ENCODE measurements at places on chromosomes 7 and 10.

- no peak for DNase-seq
These were observed 41.9 kb downstream of the MGAM2 start for GRCh38 chr7:142153400-142153799.

DNA sequence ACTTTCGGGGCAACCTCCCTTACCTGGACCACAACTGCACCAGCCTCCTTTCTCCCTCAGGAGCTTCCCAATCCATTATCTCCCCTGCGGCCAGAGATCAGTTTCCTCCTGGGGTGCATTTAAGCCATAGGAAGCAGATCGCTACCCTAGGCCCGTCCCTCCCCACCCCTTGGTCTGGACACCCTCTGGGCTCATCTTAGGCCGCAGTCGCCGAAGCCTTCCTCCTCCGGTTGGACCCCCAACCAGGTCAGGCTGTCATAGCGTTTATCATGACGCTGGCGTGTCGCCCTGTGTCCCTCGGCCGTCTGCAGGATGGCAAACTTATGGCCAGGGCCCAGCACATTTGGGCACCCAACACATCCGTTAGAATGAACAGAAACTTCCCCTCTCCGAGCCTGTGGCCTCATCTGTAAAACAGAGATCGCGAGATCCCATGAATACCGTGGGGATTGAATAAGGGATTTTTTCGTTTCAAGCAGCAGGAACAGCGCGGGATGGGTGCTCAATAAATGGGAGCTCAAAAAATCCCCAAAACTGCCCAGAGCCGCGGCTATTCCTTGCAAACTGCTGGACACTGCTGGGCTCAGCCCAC is 669 bp upstream of the AP5Z1 start:
- peak; percentile 72 for DNase-seq

GRCh38 chr10:30454744-30455510 is 20.9 kb downstream of the MAP3K8 start:
- peak; percentile 86 for DNase-seq

- DNase-seq: no peak
These were observed 2.5 kb downstream of the LSM8 start for GRCh38 chr7:118186501-118186900.

DNA sequence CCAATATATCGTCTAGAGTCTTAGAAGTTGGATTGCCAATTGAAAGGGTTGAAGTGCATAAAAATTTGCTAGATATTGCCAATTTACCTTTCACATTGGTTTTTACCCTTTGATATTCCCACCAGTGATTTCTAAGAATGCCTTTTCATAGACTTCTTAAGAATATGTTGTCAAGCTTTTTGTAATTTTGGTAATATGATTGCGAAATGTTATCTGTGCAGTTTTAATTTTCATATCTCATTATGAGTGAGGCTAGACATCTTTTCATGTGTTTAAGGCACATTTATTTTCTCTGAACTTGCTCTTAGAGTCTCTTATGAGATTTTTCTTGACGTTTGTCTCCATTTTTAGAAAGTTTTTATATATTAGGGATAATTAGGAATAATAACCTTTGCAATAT is 567.2 kb downstream of the CCSER2 start:
- no peak for DNase-seq

DNA sequence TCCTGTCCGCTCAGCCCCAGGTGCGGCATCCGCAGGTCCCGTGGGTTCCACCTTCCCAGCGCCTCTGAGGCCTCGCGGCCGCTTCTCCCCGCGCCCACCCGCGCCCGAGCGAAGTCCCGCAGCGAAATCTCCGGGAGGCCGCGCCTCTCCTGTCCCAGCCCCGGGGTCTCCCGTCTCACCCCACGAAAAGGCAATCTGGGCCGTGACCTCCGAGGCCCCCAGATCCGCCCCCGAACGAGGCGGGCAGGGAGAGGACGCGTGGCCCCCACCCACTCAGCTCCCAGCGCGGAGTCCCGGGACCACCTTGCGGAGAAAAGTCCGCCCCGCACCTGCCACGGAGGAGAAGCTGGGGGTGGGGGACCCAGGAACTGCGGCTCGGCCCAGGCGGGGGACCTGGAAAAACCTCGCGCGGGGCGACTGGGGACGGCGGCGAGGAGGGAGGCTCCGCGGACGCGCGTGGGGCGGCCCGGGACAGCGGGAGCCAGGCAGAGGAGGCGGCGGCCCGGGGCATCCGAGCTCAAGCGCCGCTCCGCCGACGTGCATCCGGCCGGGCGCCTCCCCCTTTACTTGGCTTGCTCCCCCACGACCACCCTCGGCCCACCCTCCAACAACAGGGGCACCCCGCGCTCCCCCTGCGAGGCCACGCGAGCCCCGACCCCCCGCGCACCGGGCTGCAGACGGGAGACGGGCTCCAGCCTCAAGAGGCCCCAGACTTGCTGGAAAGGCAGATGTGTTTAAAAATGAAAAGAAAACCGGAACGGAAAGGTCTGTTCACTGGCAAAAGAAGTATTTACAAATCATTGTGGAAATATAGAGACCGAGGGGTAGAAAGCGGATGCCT is 33.0 kb upstream of the RNF32 start:
- DNase-seq: peak; percentile 13

GRCh38 chr7:39838326-39838725 is 111.7 kb upstream of the CDK13 start:
- DNase-seq: no peak

- no peak for DNase-seq
These were observed 163.2 kb downstream of the AVL9 start for GRCh38 chr7:32658467-32658869.

DNA sequence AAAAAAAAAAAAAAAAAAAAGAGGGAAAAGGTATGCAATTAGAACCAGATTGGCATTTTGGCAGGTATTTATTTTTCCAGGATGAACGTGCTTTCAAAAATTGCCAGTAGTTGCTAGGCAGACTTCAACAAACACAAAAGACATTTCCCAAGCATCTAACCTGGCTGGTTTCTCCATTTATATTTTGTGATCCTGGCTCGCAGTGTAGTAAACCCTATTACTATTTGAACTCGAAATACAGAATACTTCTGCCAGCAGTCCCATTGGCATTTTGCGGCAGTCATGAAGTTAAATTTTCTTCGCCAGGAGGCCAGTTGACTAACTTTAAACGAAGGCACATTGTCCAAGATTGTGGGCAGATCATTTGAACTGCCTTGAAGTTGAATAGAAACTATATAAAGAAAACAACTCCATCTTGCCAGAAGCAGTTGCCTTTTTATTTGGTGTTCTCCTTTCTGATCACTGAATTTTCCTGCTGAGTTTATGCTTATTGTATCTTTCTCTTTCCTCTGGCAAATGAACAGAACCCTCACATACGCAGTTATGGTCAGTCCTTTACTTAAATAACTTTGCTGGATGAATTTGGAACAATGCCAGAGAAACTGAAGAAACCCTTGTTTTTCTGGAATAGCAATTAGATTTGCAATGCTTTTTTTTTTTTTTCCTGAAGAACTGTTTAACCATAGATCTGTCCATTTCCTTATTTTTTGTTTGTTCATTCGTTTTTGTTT is 132.9 kb downstream of the BICC1 start:
- no peak for DNase-seq

DNA sequence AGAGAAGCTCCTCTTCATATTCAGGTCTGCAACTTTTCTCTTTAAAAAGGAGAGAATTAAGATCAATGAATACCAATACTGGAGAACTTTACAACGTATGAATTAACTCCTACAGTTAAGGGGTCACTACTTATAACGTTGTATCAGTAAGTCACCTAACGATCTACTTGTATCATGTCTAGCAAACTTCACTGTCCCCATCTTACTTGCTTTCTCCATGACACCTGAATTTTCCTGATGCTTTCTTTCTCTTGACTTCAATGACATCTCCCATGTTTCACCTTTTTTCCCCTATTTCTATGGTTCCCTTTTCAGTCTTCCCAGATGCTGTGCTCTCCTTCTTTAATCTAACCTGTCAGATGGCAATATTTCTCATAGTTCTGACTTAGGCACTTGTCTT is 19.6 kb downstream of the NAMPT start:
- DNase-seq: no peak

GRCh38 chr7:154795437-154795836 is 207.5 kb downstream of the PAXIP1 start:
- no peak for DNase-seq

GRCh38 chr10:3699916-3700315 is 85.1 kb downstream of the KLF6 start:
- DNase-seq: no peak

DNA sequence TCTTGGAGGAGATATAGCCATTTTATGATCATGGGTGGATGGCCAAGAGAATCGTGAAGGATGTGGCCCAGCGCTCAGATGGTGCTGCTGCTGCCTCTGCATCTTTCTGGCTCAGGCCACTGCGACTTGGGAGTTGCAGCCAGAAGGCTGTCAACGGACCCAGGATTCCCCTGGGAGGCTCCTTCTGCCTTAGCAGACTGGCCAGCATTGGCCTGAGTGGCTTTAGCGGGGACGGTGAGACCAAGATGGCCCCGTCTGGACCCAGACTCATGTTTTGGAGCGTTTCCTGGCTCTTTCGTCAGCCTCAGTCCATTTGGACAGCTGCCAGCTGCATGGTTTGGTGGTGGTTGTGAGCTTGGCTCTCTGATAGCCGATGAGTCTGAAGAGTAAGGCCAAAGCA is 97.2 kb downstream of the GALNT17 start:
- DNase-seq: no peak

DNA sequence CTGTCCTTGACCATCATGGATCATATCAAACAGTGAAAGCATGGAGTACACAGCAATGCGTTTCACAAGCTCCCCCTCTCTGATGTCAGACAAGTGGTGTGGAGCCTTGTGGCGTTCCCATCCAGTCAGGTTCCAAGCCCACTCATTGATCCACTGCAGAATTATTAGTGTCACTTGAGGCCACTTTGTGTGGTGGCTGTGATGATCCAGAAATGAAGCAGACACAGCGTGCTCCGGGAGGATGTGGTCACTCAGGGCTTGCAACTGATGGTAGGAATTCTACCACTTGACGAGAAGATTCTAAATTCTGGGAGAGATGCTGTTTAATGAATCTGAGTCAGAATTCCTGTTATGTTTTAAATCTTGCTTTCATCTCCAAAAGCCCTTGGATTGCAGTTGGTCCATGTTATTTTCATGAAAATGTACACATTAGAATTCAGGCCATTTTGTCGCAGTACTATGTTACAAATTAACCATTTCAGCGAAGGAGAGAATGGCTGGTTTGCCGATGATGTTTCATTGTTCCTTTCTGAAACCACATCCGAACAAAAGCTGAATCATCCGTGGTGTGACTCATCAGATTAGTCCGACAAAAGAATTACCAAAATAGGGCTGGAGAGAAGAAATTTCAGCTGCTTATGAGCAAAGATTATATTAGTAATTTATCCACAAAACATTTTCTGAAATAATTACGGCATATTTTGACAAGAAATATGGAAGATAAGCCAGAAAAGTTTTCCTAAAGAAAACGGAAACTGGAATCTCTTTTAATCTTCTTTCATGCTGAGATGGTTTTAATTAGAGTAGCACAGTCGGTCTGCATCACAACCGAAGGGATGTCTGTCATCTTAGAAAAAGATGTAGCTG is 48.1 kb downstream of the INSYN2A start:
- DNase-seq: peak; percentile 70

GRCh38 chr7:27192546-27193334 is 7.2 kb downstream of the HOXA13 start:
- no peak for DNase-seq

- peak; percentile 38 for DNase-seq
These were observed 501 bp downstream of the TFPI2 start for GRCh38 chr7:93890041-93890463.

DNA sequence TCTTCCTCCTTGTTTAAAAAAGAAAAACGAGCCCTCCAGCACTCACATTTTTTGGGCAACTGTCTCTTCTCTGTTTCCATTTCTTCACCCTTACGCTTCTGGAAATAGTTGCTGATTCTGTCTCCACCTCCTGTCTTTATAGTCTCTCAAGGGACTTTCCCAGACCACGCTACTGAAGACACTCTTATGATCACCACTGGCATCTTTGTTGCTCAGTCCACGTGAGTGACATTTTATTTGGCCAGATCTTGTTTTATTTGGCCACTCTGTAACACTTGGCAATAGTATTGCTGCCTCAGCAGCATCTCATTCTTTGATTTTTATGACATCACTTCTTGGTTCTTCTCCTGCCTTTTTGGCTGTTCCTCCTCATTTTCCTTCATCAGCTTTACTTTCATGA is 21.6 kb upstream of the NME8 start:
- no peak for DNase-seq

- no peak for DNase-seq
These were observed 3.9 kb upstream of the PURB start for GRCh38 chr7:44889086-44889781.

GRCh38 chr10:70590655-70591416 is 11.7 kb downstream of the PRF1 start:
- DNase-seq: no peak

GRCh38 chr7:74479961-74480829 is 26.5 kb downstream of the GTF2IRD1 start:
- DNase-seq: peak; percentile 88

GRCh38 chr10:29689001-29689400 is 54.2 kb upstream of the SVIL start:
- DNase-seq: peak; percentile 60

- no peak for DNase-seq
These were observed 148.4 kb downstream of the MDFIC start for GRCh38 chr7:115070311-115070710.

GRCh38 chr7:1059200-1060091 is 15.1 kb downstream of the GPR146 start:
- DNase-seq: no peak

DNA sequence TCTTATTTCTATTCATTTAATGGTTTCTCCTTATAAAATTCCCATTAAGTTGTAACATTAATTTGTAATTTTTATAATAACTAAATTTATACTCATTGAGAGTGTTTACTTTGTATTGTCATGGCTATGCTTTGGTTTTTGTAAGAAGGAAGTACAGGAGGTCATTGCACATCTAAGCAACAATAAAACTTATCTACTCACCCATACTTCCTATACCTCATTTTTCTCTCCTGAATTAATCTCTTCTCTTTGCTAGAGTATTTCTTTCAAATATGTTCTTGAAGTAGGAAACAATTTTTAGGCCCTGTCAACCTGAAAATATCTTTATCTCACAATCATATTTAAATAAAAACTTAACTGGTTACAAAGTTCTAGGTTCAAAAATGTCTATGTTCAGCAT is 95.4 kb upstream of the WDR11 start:
- DNase-seq: no peak

DNA sequence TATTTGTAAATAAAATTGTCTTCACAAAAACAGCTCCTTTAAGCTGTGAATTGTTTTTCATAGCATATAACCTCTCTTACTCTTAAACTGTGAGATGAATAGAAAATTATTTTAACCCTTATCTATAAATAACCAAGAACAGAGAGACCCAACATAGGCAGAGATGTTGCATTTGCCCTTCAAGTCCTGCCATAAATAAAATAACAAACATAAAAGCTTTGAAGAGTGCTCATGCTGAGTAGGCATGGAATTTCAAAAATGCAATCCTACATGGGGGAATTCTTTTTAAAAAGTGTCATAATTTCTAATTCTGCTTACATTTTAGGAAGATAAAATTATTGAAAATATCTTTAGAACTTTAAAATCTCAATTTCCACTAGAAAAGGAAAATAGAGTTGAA is 124.1 kb upstream of the FERD3L start:
- DNase-seq: no peak

DNA sequence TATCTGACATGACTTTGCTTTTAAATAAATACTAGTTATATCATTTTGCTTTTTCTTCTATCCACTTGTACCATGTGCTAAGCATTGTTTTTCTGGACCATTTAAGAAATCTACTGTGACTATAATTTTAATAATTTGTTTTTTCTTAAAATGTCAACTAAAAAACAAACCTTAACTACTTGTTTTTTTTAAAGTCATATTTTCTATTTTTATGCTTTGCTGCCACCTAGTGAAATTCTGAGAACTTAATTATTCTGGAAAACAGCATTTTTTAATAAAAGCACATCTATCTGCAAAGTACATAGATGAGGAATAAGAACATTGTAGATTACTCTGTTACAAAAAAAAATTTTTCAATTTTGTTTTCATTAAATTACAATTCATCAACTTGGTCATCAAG is 47.4 kb downstream of the ORC5 start:
- DNase-seq: peak; percentile 26

Data from AG08395 (cell line).